Activated naive CD4-positive, alpha-beta T cell treated with anti-CD3 and anti-CD28 coated beads for 36 hours (primary cell): ENCODE measurements at places on chromosomes 13 and 19.

DNA sequence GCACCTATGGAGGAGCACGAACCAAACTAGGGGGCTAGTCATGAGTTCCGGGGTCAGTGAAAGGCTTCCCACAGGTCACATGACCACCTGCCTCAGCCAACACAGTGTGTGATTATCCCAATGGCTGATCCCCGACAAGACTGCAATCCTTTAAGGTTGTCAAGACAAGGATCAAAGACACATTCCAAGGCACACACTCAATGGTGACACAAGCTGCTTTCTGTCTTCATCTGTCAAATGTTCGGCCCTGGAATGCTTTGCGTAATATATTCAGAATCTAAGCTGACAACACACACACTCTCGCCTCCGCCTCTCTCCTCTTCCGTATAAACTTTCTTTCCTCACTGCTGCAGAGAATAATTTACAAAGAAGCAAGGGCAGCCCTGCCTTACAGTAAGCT is 11.7 kb downstream of the RANBP3 start:
- H3K4me3 ChIP-seq, result no peak overlapping the region
- peaks cover 92% of the 10 kb centered on the region for H3K4me1 ChIP-seq
- no peak for DNase-seq
- H3K27me3 ChIP-seq, result no peaks in the 10 kb centered on the region
- H3K27ac ChIP-seq, result peak overlapping the region; percentile 69

DNA sequence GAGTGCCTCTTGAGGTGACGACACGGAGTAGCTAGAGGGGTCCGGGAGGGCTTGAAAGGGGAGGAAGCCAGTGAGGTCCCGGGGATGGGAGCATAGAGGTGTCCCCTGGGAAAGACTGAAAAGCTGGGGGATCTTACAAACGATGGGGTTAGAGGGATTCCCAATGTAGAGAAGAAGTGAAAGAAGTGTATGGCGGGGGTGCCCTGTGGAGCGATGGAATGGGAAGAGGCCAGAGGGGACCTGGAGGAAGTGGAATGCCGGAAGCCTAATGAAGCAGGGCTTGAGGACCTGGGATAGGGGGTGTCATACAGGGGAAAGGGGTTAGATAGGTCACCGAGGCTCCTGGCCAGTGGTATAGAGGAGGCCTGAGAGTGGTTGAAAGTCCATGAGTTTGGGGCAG is 580 bp downstream of the AP2A1 start:
- peaks cover 30% of the 10 kb centered on the region for H3K4me1 ChIP-seq
- peak overlapping the region; percentile 94 for H3K4me3 ChIP-seq
- H3K27ac ChIP-seq, result no peak overlapping the region
- H3K36me3 ChIP-seq, result peaks cover 2% of the 10 kb centered on the region
- H3K27me3 ChIP-seq, result no peaks in the 10 kb centered on the region
- no peak for DNase-seq

DNA sequence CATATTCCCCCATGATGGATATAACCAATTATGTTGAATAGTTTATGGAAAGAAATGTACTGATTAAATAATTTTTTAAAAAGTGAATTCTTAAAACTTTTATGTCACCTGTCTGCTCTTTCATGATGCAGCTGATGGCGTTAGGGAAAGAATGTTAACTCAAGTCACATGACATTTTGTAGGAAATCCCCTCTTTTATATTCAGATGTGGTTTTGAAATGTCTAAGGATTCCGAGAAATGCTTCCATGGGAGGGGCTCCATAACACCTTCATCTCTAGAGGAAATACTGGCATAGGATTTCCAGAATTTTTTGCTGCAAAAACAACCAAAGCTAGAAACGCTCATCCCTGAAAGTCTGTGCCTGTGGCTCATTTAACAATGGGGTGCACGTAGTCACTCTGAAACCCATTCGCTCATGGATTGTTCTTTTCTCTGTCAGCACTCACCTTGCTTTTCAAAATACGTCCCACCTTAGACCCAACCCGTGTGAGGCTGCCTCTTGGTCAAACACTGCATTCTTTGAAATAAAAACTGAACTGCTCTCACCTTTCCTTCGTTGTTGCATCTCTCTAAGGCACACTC is 288.9 kb downstream of the SHISA2 start:
- peaks cover 4% of the 10 kb centered on the region for H3K36me3 ChIP-seq
- H3K27me3 ChIP-seq, result no peaks in the 10 kb centered on the region
- peak overlapping the region; percentile 41 for H3K27ac ChIP-seq
- peak; percentile 35 for DNase-seq
- H3K4me1 ChIP-seq, result peaks cover 25% of the 10 kb centered on the region

DNA sequence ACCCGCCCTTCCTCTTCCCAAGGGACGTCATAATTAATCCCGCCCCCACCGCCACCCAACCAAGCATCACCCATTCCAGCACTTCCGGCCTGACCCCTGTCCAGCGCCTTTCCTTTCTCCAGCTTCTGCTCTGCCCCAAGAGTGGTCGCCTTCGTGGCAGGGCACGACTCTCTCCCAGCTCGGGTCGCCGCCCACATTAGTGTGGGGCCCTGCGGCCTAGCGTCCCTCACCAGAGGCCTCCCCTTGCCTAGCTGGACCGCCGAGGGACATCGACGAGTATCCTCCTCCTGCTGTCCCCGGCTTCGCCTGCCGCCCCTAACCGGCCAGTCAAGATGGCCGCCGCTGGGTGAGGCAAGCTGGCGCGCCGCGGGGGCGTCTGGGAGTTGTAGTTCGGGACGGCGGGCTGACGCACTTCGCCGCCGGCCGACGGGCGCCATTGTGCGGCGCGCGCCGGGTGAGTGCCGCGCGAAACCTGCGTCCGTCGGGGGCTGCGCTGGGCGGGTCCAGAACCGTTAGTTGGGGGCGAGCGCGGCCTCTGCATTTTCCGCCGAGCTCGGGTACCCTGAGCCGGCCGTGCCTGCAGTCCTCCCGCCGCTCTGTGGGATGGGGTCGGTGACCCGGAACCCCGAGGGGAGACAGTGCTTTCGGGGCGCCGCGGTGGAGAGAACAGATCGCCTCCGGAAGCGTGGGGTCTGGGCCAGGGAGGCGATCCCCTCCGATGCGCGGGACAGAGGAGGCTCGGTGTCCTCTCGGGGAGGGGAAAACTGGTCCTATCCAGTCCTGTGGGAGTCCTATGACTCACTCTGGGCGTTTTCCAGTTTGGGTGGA is at the start of gene ZNF274:
Gene ZNF274 (plus strand): TSS at position 73 of the 828 bp plus-strand sequence. CDS start 905 bp downstream, outside the sequence.
- DNase-seq, result peak; percentile 94
- peaks cover 66% of the 10 kb centered on the region for H3K36me3 ChIP-seq
- peak within 1 kb of the TSS; percentile 82 for H3K4me3 ChIP-seq
- no peaks in the 10 kb centered on the region for H3K27me3 ChIP-seq
- peaks cover 13% of the 10 kb centered on the region for H3K4me1 ChIP-seq

GRCh38 chr13:38191016-38191415 is 158.6 kb upstream of the UFM1 start:
- H3K27ac ChIP-seq, result no peak overlapping the region
- H3K36me3 ChIP-seq, result no peaks in the 10 kb centered on the region
- no peak overlapping the region for H3K4me3 ChIP-seq

DNA sequence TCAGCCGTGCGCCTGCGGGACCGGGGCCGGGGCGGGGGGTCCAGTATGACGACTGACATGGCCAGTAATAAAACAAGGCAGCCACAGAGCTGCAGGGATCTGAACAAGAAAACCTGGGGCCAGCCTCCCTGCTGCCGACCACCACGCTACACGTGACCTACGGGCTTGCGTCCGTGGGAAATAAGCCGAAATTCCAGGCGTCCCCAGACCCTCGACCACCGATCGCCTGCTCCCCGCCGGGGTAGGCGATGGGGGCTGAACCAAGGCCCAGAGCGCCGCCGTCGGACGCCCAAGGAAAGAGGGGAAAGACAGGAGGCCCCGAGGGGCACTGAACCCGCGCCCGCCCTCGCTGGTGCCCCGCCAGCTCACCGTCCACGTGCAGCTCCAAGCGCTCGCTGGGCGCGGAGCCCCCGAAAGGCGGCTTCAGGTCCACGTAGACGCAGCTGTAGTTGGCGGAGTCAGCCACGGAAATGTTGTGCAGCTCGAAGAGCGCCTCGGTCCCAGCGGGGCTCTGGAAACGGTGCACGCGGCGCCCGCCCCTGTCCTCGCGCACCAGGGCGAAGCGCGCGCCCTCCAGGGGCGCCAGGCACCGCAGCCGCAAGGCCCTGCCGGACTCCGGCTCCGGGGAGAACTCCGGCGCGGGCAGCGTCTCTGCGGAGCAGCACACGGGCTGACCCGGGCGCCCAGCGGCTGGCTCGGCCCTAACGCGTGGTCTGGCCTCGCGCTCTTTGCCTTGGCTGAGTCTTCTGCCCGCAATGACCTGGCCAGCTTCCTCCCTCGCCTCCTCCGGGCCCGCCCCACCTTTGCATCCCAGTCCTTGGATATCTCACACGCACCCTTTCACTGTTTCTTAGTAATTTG is 3.1 kb downstream of the A1BG start:
- H3K27me3 ChIP-seq, result peaks cover 5% of the 10 kb centered on the region
- no peak overlapping the region for H3K4me3 ChIP-seq
- DNase-seq, result no peak
- H3K4me1 ChIP-seq, result peaks cover 25% of the 10 kb centered on the region
- H3K36me3 ChIP-seq, result peaks cover 9% of the 10 kb centered on the region
- no peak overlapping the region for H3K27ac ChIP-seq

DNA sequence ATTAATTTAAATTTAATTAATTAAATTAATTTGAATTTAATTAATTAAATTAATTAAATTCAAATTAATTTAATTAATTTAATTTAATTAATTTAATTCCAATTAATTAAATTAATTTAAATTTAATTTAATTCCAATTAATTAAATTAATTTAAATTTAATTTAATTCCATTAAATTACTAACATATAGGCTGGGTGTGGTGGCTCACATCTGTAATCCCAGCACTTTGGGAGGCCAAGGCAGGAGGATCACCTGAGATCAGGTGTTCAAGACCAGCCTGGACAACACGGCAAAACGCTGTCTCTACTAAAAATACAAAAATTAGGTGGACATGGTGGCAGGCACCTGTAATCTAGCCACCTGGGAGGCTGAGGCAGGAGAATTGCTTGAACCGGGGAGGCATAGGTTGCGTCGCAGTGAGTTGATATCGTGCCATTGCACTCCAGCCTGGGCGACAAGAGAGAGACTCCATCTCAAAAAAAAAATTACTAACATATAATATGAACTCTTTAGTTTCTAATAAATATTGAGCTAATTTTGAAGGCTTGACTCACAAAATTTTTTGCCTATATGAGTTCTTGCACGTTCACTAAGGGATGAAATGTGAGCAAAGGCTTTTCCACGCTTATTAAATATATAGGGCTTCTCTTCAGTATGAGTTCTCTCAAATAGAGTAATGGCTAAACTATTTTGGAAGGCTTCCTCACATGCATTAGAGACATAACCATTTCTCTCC is 9.0 kb upstream of the USP29 start:
- no peak overlapping the region for H3K27ac ChIP-seq
- H3K4me1 ChIP-seq, result no peaks in the 10 kb centered on the region
- H3K4me3 ChIP-seq, result no peak overlapping the region
- DNase-seq, result no peak
- H3K36me3 ChIP-seq, result peaks cover 19% of the 10 kb centered on the region
- peaks cover 3% of the 10 kb centered on the region for H3K27me3 ChIP-seq

GRCh38 chr13:27907121-27907787 is 12.5 kb upstream of the PDX1 start:
- no peaks in the 10 kb centered on the region for H3K36me3 ChIP-seq
- no peaks in the 10 kb centered on the region for H3K4me1 ChIP-seq
- peaks cover 44% of the 10 kb centered on the region for H3K27me3 ChIP-seq
- DNase-seq, result no peak

GRCh38 chr13:24149246-24150032 is 11.1 kb upstream of the SPATA13 start:
- no peak overlapping the region for H3K4me3 ChIP-seq
- H3K36me3 ChIP-seq, result no peaks in the 10 kb centered on the region
- no peak for DNase-seq
- no peak overlapping the region for H3K27ac ChIP-seq
- no peaks in the 10 kb centered on the region for H3K27me3 ChIP-seq
- H3K4me1 ChIP-seq, result no peaks in the 10 kb centered on the region

- no peak overlapping the region for H3K27ac ChIP-seq
- DNase-seq, result no peak
- H3K4me3 ChIP-seq, result no peak overlapping the region
- H3K36me3 ChIP-seq, result peaks cover 1% of the 10 kb centered on the region
Measured at GRCh38 chr13:36543671-36544070, 111.4 kb downstream of the CCNA1 start.

- H3K4me3 ChIP-seq, result no peak overlapping the region
- H3K36me3 ChIP-seq, result no peaks in the 10 kb centered on the region
Measured at GRCh38 chr13:99990126-99990977, 8.8 kb downstream of the ZIC2 start.

- no peak overlapping the region for H3K4me3 ChIP-seq
- no peak for DNase-seq
- H3K36me3 ChIP-seq, result no peaks in the 10 kb centered on the region
- H3K27ac ChIP-seq, result no peak overlapping the region
- H3K27me3 ChIP-seq, result peaks cover 13% of the 10 kb centered on the region
Measured at GRCh38 chr19:835210-835810, 5.5 kb upstream of the PRTN3 start.
